ENCODE measurements at places on chromosomes 6 and 20. TPM values are rescaled to one million over a fixed set of nuclear protein-coding genes. Genes with fewer than 3 reads are reported as not detected.

The AKAP12 gene
- 105 TPM for polyA plus RNA-seq

The MUC21 gene
- polyA plus RNA-seq = not detected

The PRR18 gene
- 1.1 TPM for polyA plus RNA-seq

The SLC52A3 gene
- 0.24 TPM for polyA plus RNA-seq

DNA sequence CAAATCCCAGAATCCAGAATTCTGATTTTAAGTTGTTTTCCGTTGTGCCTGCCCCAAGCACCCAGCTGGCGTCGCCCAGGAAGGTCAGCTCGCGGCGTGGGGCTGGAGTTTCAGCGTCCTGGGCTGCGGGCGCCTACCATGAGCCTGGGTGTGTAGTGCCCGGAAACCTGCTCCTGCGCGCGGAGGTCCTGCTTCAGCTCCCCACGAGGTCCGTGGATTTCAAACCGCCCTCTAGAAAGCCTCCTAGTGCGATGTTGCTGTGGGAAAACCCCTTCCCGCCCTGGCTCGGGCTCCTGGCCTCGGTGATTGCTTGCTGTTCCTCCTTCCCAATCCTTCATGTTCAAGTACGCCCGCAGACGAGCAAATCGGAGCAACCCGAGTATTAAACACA lies 51.3 kb upstream of the NRN1 start:
- no peak for DNase-seq

- DNase-seq = no peak
These were observed 31.8 kb downstream of the TFAP2B start for GRCh38 chr6:50850223-50851048.

DNA sequence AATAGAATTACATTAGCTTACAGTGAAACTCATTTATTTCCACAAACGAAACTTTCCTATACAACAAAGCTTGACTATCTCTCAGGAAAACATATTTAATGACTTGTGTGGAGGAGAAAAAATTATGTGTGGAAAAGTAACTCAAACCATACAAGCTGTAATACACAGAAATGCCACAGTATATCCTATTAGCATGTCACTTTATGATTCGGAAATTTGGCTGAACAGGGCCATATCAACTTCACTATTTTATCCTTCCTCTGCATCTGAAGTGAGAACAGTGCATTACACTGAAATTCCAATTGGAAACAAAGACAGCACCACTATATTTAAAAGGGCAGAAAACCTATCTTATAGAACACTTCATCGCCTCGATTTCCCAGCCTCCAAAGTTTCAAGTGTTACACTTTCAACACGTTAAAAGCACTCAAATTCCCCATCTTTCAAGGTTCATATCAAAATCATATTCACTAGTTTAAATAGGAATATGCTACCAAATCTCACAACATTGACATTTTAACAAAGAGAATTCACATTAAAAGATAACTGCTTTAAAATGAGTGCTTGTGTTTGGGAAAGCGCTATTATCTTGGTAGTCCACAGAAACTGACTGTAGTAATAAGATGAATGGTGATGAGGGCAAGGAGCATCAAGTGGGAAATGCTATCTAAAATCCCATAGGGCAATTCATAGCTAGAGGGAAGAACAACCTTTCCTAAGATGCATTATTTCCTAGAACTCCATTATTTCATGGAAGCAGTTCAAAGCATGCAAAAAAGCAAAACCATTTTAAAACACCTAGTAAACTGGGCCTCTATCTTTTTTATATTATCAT lies 1.8 kb downstream of the REV3L start:
- DNase-seq = no peak

DNA sequence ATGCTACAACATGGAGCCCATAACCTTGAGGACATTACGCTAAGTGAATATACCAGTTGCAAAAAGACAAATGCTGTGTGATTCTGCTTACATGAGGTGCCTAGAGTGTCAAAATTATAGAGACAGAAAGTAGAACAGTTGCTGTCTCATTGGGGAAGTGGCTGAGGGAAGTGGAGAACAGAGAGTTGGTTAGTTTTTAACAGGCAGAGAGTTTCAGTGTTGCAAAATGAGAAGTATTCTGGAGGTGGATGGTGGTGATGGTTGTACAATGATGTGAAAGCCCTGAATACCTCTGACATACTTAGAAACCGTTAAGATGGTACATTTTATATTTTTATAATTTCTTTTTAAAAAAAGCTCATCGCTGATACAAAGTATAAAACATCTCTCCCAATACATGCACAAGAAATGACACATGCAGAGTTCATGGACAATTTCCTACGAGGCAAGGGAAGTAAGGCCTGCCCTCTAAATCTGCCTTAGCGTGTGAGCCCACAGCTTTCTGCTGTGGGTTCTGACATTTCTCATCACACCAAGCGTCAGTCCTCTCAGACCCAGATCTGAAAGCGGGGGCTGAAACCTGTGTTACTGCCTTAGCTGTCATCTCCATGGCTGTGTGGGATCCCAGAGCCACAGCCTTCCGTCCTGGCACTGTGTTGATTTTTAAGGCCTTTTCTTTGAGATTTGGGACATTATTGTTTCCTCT lies 126.0 kb downstream of the RNASET2 start:
- no peak for DNase-seq

DNA sequence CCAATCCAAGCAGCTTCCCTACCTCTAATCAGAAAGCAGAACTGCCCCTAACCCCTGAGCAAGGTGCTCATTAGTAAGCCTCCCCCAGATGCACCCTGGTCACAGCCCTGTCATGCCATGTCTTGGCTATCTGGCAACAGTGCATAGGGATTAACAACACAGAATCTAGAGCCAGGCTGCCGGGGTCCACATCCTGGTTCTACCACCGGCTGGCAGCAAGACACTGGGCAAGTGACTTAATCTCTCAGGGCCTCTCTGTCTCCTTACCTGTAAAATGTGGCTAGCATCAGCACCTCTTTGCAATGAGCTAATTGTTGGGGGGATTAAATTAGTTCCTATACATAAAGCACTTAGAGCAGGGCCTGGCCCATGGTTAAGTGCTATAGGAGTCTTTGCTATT lies 68.1 kb downstream of the CPNE5 start:
- no peak for DNase-seq

DNA sequence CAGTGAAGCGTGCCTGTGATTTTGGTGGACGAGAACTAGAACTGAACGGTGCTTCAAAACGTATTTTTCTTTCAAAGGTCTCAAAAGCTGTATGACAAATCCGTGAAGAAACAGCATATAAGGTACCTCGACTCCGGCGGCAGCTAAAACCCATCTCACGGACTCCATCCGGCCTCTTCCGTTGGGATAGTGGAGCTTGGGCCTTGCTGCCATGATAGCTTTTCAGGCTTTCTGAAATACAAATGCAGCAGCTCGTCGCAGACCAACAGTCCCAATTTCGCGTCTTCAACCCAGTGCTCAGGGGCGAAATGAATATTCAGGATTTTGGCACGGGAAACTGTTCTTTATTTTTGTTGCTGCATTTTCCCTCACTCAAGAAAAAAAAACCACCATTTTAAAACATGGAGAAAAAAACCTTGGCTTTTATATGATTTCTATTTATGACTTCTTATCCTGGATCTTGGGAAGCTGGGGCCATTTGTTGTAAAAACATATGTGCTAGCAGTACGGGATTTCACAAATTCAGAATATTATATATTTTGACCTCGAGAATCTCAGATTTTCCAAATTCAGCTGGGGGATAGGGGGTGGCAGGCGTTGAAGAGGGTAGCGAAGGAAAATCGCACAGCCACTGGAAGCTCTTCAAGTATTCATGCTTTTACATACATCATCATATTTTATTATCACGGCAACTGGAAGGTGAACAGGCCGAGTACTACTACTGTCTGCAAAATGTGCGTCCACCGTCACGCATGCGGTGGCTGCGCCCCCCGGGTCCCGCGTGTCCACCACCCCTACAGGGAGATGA lies 849 bp downstream of the GSTA4 start:
- DNase-seq = no peak

DNA sequence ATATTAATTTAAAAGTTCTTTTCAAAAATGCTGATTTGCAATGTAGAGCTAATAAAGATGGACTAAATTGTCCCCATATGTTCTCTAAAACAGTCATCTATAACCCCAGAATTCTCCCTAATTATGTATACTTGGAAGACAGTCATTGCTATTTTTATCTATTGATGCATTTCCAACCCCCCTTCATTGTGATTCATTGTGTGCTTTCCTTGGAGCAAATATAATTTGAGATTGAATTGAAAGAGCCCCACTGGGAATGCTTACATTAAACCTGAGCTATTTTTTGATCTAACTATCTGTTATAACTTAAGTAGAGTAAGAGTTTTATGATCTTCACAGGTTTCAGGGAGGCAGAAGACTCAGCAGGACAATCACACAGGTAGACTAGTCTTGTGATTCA lies 73.7 kb upstream of the PTCHD4 start:
- DNase-seq = no peak

All from forelimb muscle (tissue), 1 donor.